ENCODE measurements at places on chromosomes 7 and 10.

DNA sequence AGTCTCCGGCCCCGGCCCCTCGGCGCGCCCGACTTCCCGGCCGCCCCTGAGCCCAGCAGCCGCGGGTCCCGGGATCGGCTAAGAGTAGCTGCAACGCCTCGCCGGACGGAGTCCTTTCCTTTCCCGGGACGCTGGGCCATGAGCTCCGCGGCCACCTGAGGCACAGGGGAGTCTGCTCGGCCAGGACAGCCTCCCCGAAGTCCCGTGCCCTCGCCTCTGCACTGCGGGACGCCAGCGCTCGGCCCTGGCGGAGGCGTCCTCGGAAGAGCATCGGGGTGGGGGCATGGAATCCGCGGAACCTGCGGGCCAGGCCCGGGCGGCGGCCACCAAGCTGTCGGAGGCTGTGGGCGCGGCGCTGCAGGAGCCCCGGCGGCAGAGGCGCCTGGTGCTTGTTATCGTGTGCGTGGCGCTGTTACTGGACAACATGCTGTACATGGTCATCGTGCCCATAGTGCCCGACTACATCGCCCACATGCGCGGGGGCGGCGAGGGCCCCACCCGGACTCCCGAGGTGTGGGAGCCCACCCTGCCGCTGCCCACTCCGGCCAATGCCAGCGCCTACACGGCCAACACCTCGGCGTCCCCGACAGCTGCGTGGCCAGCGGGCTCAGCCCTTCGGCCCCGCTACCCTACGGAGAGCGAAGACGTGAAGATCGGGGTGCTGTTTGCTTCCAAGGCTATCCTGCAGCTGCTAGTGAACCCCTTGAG is 502 bp downstream of the SLC18A3 start:
- no peak for ATAC-seq

GRCh38 chr7:27166531-27167505 is 1.5 kb upstream of the HOXA9 start:
- ATAC-seq = no peak

GRCh38 chr10:49369216-49370162 is 26.4 kb downstream of the DRGX start:
- no peak for ATAC-seq

- no peak for ATAC-seq
Observed at GRCh38 chr10:113473851-113474250, 79.0 kb upstream of the HABP2 start.

DNA sequence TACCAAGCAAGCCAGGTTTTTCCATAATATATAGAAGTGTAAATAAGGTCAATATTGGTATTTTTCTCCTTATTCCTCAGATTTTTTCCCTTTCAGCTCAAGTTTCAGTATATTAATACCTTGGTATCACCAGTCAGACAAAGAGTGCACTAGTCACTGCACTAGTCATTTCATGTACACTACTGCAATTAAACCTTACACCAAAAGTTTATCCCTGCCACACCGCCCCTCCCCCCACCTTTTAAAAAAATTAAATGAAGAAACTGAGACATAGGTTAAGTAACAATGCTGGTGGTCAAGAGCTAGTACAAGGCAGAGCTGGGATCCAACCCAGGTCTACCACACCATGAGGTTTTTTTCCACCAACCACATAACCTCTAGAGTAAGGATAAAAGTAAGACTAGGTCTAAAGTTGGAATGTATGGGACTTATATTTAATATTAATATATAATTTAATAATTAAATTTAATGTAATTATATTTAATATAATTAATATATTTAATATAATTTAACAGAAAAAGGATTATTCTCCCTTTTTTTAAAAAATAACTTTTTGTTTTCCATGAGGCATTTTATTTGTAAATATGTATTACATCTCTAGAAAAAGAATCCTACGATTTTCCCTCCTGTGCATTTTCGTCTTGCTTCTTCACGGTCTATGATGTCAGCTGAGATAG is 68.5 kb downstream of the NT5C2 start:
- peak; percentile 40 for ATAC-seq

- no peak for ATAC-seq
Observed at GRCh38 chr7:84181628-84182027, 13.0 kb downstream of the SEMA3A start.

DNA sequence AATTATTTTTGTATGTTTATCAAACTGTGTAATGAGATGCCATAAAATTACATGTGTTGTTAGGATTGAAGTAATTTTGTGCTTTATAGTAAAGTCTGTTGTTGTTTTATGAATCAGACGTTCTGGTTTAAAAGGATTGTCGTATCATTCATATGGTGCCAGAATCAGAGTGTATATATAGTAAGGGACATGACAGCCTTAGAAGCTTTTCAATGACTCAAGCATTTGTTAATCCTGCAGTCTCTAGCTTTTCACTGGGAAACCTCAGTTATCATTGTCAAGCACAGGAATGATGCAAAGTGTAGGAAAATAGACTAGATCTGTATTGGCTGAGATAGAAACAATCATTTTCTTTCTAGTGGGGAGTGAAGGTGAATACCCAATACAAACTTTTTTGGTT is 57.5 kb downstream of the TRRAP start:
- ATAC-seq = no peak

DNA sequence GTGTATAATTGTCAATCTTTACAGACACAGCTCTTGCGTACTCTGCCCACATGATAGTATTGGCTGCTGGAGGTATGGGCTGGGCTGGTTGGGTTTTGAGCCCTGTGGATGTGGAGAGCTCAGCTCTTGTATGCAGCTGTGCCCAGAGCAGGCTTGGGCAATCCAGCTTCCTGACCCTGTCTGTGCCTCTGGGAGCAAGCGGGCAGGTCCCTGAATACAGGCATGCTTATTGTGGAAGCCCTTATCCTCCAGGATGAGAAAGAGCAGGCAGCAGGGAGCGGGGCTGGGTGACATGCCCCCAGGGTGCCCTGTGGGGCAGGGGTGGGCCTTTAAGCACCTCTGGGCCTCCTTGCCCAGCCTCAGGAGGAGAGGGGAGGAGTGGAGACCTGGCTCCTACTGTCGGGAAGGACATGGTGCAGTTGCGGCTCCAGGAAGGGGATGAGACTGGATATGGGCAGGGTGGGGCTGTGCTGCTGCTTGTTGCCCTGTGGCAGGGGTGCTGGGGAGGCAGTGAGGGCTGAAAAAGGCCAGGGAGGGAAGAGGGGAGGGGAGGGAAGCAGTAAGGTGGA is 32.7 kb upstream of the SH2D4B start:
- ATAC-seq = no peak

GRCh38 chr10:89670926-89671325 is 25.9 kb upstream of the PANK1 start:
- no peak for ATAC-seq

DNA sequence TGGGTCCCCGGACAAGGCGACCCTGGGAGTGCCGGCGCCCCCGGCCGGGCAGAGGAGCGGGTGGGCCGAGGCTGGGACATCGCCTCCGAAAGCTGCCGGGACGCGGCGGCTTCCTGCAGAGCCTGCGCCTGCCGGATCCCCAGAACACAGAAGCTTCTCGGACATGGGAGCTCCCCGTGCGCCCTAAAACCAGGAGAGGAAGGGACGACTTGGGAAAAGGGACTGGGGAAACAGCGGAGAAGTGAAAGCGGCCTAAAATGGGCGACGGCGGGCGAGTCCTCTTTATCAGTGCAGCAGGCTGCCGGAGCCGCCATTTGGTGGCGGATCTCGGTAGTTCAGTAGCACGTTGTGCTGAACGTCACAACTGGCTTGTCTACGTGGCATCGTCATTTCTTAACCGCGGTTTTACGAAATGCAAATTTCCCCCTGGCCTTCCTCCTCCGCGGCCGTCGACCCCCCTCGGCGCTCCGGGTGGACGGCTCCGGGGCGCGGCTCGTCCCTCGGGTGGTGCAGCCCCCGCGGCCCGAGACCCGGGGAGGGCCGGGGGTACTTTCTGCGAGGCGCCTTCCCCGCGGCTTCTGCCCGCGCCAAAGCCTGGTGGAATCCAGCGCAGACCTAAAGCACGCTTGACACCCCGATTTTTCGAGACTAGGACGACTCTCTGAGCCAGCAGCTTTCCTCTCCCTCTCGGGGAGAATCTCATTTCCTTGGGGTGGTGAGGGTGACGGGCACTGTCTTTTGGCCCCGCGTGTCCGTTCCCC is 9.9 kb upstream of the SPAG6 start:
- ATAC-seq = peak; percentile 76

DNA sequence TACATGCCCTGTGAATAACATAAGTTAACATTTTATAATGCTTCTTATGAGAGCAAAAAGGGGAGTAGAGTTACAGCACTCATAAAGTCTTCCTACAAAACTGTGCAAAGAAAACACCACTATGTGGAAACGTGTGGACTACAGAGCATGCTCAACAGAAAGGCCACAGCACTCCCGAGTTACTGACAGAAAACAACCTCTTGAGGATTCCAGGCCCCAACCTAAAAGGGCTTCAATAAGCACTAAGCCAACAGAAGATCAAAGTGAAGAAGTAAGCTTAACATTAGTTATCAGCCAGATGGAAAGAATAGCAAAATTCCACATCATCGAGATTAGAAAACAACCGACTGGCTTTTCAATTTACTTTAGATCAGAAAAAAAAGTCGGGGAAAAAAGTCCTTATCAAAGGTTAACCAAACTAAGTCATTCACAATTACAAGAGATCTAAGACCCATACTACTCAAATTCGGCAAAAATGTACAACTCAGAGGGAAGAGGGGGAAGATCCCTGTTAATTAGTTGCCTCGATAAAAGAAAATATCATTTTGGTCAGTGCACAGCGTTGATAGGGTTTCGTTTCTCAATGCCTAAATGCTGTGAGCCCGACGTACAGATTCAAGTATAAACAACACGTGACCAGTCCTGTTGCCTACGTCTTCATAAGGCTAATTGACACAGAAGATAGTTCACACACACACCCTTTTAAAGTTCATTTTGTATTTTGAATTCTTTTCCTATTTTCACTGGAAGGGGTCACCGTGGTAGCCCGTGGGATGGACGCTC is 1.4 kb downstream of the KBTBD2 start:
- peak; percentile 47 for ATAC-seq

- ATAC-seq = no peak
Observed at GRCh38 chr10:101938305-101939007, 94.9 kb upstream of the KCNIP2 start.

DNA sequence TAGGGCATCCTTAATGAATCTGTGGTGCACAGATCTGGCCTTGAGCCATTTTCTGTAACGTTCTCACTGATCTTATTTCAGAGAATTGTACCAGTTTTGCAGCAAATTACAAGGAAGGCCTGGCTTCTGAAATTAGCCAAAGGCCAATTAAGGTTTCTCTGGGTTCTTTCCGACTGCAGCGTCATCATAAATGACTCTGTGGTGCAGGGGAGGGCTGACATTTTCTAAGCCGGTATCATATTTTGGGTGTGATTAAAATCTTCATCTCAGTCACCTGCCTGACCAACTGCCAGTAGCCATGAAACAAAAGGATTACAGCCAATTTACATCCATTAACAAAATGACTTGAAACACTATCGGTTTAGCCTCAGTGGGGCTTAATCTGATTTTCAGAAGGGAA is 363.7 kb downstream of the ADRA2A start:
- no peak for ATAC-seq

- ATAC-seq = no peak
Observed at GRCh38 chr10:88980247-88980646, 10.4 kb upstream of the FAS start.

GRCh38 chr7:5693529-5693928 is 87.9 kb downstream of the RNF216 start:
- no peak for ATAC-seq

DNA sequence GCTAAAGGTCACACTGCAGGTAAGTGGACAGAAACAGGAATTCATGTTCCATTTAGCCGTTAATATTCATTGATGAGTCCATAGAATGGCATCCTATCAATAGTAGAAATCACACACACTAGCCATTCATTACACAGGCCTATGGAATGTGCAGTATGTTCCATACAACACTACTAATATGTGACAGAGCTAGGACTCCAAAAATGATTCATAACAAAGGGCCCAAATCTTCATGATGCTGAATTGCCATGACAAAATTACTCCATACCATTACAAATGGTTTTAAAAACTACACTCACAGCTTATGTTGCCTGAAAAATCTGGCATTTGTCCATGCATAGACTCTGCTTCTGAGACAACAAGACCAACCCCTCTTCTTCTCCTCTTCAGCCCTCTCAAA is 549.1 kb downstream of the XPNPEP1 start:
- ATAC-seq = no peak

DNA sequence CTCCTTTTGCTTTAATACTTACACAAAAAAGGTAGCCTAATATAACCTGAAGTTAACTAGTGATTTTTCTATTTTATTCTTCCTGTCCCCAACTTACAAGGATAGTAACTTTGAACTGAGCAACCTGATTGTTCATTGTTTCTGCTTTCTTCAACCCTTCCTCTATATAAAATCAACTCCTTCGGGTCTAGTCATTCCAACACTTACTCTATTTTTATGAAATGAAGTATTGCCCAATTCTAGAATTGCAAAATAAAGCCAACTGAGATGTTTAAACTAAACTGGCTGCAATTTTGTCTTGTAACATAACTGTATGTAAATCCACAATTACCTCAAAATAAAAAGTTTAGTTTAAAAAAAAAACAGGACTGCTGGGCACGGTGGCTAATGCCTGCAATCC is 20.3 kb upstream of the DNA2 start:
- no peak for ATAC-seq

DNA sequence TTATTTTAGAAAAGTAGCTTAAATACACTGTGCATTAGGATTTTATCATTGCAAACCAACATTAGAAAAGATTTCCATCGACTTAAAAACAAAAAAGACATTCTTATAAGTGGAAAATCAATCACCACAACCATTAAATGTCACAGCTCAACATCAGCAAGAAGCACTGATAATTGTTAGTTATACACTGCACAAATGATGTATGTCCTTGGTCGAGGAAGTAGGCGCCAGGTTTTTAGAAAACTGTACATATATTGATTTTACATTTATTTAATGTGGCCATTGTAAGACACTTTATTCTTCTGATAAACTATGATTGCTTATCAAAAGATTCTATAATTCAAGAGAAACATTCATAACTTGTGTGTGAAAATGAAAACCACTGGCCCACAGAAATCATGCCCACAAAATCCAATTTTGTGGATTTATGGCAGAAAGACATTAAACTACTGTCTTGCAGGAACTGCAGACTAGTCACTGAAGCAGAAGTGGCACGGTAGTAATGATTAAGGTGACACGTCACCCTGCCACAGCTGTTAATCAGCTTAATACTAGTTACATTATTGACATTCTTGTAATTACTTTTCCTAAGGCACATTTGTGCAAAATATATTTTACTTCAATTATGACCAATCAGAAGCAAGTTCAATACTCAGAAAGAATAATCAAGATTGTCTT is 79.4 kb downstream of the VPS41 start:
- ATAC-seq = no peak

GRCh38 chr7:7565746-7566650 is 686 bp upstream of the MIOS start:
- peak; percentile 12 for ATAC-seq
